ENCODE measurements at places on chromosomes 12 and 14.
A peak's percentile ranks its signal among the peaks of the same experiment; 100 is the strongest.

DNA sequence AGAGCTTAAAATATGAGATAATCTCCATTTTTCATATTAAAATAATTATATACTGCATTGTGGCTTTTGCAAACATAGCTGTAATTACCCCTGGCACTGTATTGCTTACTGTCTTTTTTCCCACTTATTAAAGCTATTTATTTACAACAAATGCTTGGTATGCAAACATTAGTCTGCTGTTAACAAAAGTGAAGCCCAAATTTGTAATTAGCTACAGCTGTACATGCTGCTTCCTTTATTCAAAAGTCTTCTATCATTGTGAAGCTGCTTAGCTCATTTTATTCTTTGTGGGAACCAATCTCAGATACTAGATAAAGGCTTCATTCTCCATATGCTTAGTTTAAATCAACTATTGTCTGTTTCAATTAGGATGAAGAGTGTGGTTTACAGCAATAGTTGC lies 425.8 kb upstream of the FOXG1 start:
- no peak for DNase-seq

GRCh38 chr12:12195081-12195480 lies 71.8 kb downstream of the LRP6 start:
- peak; percentile 12 for DNase-seq

DNA sequence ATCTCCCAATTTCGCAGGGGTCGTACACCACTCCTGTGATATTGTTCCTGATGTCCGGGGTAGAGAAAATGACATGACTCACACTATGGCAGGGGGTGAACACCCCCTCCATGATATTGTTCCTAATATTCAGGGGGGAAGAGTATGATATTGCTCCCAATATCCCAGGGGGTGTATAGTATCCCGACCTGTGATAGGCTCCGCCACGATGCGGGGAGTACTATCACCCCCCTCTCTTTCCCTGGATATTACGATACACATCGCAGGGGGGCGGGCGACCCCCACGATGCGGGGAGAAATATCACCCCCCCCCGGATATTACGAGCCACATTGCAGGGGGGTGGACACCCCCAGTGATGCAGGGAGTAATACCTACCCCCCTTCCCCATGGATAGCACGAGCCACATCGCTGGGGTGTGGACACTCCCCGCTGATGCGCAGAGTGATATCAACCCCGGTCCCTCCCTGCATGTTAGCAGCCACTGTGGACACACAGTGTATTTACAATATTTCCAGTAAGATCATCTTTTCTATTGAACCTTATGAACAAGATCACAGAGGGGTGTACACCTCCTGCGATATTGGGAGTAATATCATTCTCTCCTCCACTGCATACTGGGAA lies 17.7 kb downstream of the SMIM41 start:
- DNase-seq, result no peak

GRCh38 chr14:68392393-68393141 lies 400.3 kb downstream of the ZFP36L1 start:
- DNase-seq, result no peak

DNA sequence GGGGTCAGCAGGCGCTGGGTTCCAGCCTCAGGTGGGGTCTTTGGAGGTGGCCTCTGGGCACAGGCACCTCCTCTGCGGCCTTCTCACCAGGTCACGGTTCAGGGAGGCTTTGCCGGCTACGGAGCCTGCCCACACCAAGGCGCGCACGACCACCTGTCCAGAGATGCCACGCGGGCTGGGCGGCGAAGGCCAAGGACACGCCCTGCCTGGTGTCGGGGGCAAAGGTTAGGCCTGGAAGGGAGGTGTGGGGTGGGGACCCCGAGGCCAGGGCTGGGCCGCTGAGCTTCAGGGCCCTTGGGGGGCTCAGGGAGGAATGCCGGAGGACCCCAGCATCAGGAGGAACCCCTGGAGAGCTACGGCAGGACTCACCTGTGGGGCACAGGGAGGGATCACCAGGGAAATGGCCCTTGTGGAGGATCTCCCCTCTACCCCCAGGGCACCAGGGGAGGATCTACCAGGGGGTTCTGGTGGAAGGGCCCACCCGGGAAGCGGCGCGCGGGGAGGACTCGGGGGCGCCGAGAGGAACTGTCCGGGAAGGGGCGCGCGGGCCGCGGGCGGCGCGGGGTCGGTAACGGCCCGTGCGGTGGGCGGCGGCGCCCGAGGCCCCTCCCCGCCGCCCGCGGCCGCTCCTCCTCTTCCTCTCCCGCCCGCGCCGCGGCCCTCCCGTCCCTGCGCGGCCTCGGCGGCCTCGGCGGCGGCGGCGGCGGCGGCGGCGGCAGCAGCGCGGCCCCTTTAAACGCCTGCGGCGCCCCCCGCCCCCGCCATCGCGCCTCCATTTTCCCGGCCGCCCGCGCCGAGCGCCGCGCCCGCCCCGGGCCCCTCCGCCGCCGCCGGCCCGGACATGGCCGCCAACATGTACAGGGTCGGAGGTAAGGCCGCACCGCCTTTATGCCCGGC lies at the start of gene MTA1:
MTA1 (plus strand) TSS at position 633 of the 897 bp plus-strand sequence; CDS start at position 842, 209 bp downstream.
- DNase-seq, result no peak

- no peak for DNase-seq
Observed at GRCh38 chr14:69701291-69701690, 65.7 kb upstream of the SRSF5 start.

- DNase-seq, result no peak
Observed at GRCh38 chr12:91685917-91686316, 459.7 kb downstream of the BTG1 start.

DNA sequence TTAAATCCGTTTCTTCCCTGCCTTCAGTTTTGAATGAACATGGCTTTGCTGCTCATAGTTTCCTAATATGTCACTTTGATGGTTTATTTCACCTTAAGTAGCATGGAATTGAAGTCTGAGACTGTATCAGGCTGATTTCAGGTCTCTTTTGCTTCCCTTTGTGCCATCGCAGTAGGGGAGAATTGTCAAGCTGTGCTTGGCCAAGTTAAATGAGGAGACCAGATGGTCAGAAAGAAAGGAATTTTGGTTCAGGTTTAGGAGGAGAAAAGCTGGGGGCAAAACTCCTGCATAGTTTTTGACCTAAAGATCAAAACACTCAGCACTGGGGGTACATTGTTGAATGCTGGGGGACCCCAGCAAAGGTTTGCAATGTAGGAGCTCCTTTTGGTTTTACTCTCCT lies 398.4 kb downstream of the NUAK1 start:
- DNase-seq, result no peak

DNA sequence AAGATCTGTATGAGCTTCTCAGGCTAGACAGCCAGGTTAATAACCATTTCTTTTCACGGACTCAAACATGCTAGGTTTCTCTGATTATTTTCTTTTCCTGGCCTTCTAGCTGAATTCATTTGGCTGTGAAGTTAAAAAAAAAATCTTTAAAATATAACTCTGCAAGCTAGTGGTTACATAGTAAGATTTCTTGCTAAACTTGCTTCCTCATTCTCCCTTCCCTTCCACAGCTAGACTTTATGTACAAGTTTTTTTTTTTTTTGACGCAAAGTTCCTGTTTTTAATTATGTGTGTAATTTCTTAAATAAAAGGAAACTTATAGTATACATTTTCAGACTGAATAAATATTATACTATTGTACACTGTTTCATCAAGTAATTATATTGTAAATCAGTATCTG lies 145.4 kb downstream of the TMTC2 start:
- DNase-seq, result peak; percentile 63

GRCh38 chr12:112676507-112676906 lies 115.0 kb upstream of the RPH3A start:
- DNase-seq, result no peak

DNA sequence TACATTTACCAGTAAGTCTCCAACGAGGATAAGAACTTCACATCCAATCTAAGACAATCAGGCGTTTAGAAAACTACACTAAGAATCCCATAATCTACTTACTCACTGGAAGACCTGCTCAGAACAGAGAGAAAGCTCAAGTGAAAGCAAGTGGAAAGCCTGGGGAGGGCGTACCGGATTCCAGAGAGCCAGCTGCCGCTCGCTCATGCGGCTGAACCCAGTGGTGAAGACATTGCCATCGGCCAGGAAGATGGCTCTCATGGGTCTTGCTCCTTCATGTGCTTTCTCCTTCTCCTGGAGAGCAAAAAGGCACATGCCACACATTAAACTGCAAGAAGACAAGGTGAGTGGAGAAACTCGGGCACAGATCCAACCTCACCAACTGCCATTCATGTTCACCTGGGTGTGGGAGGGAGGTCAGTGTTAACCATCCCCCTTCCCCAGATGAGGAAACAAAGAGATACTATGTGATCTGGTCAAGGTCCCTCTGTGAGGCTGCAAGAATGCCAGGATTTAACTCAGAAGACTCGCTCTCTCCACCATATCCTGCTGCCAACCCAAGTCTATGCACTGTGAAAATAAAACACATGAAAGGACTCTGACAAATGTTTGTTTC lies 23.5 kb upstream of the SELPLG start:
- DNase-seq, result no peak

- DNase-seq, result no peak
Observed at GRCh38 chr12:58503731-58504130, 416.6 kb downstream of the LRIG3 start.

DNA sequence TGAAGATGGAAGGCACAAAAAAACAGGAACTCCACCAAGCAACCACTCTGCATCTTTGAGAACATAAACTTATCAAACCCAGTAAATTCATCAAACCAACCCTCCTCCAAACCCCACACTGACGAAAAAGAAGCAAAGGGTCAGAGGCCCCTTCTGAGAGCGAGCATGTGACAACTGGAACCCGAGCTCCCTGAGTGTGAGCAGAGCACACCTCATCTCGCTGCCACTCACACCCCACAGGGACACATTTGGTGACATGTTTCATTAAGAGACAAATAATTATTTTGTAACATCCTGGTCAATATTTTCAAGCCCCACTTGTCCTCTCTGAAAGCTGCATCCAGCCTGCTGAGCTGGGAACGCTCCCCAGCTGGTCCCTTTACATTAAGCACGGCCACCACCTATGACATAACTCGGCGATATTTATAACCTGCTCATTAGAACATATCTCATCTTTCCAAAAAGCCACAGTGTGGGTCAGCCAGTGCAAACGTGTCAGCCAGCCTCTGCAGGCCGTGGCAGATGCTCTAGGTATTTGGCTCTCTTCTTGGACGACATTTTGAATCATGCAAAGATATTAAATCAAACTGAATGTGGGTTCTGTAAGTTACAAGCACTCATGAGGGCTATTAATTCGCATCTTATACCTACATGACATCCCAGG lies 120.1 kb downstream of the TTC7B start:
- DNase-seq, result no peak

Measured in KBM-7 (cell line).